ENCODE measurements at places on chromosomes 1 and 21.

GRCh38 chr21:36923270-36923669 is 43.2 kb downstream of the HLCS start:
- peak; percentile 14 for DNase-seq

- DNase-seq, result peak; percentile 88
Observed at GRCh38 chr1:234722904-234723720, 113.1 kb upstream of the IRF2BP2 start.

GRCh38 chr21:41786509-41786987 is 19.7 kb upstream of the RIPK4 start:
- peak; percentile 99 for DNase-seq

- DNase-seq, result no peak
Observed at GRCh38 chr1:172070055-172070454, 228.8 kb downstream of the DNM3 start.

DNA sequence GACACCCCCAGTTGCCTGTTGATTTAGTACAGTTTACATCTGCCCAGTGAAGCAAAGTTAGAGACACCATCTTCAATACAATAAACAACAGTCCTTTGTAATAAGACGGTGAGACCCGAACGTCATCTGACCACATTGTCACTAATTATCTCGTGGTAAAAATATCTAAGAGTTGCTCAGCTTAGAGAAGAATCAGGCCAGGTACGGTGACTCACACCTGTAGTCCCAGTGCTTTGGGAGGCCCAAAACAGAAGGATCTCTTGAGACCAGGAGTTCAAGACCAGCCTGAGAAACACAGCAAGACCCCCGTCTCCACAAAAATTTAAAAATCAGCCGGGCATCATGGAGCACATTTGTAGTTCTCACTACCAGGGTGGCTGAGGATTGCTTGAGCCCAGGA is 53.5 kb downstream of the CD34 start:
- DNase-seq, result no peak

- DNase-seq, result peak; percentile 62
Observed at GRCh38 chr1:168428063-168428731, 115.6 kb downstream of the XCL2 start.

GRCh38 chr1:164803366-164803765 is 244.4 kb downstream of the PBX1 start:
- peak; percentile 38 for DNase-seq

DNA sequence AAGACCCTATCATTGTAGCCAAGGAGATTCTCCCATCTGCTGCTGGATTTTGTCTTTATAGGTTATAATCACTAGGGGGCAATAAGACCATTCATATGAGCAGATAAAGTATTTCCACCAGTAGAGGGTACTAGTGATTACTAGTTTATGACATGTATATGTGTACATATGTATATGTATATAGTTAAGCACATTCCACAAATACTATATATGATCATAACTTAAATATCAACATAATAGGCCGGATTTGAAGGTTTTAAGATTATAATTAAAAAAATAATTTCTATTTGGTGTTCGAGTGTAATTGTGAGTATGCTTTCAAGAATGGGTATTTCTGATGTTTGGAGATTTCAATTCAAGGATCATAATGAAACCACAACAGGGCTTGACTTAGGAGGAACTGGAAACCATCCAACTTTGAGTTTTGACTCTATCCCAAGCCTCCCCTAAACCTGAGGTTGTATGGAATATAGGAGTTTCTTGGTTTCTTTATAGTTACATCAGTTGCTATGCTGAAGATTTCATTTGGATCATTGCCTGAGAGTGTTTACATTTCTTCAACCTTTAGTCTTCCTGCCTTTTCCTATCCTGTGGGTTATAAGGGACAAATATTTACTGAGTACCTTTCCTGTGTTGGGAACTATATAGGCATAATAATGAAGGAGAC is 16.9 kb downstream of the TCEANC2 start:
- DNase-seq, result peak; percentile 58

- no peak for DNase-seq
Observed at GRCh38 chr1:18332576-18332975, 148.2 kb upstream of the KLHDC7A start.

GRCh38 chr1:150567341-150567716 is 12.1 kb downstream of the MCL1 start:
- DNase-seq, result no peak
